C1 segment of cervical spinal cord (tissue), 14 donors: ENCODE measurements at places on chromosomes 3 and 15.
A peak's percentile ranks its signal among the peaks of the same experiment; 100 is the strongest.

GRCh38 chr15:42056934-42057798 is 36.3 kb upstream of the PLA2G4E start:
- peak; percentile 42 for DNase-seq

DNA sequence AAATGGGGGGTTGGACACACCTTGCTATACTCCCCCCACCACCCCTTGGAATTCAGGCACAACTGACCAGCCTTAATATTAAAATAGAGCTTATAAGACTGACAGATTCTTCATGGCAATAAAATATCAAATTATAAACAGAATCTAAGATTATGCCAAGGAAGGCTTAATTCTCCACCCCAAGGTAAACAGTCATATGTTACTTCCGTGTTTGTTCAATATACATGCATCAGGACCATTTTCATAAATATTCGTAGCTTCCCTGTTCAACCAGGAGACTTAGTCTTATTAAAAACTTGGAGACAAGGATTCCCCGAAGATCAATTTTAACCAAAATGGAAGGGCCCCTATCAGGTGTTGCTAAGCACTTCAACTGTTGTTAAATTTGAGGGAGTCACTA is 13.3 kb upstream of the EHHADH start:
- no peak for DNase-seq

DNA sequence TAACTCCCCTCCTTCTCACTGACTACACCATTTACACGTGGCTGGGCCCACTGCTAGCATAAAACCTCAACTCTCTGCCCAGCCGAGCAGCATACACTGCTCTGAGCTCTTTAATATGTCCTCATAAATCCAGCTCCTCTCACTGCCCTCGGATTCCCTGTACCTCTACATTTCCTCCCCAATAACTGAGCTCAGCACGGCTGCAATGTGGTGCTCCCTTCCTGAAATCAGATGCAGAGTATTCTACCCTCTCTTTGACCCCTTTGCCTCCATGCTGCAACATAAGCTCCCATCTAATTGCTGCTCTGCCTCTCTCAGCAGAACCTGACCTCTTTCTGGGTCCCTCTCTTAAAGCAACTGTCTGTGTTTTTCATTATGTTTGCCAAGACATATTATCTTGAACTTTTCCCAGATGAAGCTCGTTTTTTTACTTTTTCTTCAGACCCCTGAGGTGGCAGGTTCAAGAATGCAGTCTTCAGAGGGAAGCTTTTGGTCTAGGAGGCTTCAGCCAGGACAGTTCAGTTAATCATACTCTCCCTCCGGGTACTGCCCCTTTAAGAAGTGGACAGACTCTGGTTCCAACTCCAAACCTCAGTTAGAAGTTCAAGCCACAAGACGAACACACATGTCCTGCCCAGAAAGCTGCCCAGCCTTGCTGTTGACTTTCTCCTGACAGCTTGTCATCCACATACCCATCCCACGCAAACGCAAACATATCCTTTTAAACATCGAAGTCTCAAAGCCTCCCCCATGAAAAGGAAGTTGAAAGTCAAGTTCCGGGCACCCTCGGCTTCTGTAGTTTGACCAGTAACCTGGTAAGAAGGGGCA is 81.1 kb upstream of the NEO1 start:
- no peak for DNase-seq

- DNase-seq = no peak
These were observed 612 bp downstream of the UBA5 start for GRCh38 chr3:132660811-132661070.

DNA sequence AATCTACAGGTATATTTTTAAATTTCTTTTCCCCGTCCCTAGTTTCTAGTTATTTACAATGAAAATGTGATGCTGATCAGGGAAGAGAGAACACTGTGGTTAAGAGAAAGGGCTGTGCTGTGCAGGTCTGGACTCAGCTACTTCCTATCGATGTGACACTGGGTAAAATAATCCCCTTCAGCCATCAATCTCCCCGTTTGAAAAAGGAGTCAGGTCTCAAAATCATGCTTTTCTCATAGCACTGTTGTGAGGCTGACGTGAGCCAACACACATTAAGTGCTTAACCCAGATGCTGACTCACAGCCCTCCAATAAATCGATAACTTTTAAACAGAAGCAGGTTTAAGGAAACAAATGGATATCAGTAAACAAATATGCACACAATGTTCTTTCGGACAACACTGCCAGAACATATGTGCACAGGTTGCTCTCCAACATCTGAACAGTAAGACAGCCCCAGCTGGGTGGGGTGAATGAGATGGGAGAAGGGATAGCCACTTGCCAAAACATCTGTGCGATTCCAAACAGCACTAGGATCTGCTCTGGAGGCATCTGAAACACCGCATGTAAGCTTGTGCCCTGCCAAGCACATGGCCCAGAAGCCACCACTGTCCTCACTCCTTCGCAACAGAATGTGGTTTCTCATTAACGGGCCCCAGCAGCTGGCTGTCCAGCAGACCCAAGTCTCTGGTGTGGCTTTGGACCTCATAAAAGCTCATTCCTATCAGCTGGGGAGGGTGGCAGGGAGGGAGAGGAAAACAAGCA is 143.2 kb upstream of the PRICKLE2 start:
- DNase-seq = no peak

- DNase-seq = no peak
These were observed 38.5 kb downstream of the SCN11A start for GRCh38 chr3:39013289-39013688.

GRCh38 chr3:154598166-154598565 is 168.2 kb upstream of the GPR149 start:
- no peak for DNase-seq

DNA sequence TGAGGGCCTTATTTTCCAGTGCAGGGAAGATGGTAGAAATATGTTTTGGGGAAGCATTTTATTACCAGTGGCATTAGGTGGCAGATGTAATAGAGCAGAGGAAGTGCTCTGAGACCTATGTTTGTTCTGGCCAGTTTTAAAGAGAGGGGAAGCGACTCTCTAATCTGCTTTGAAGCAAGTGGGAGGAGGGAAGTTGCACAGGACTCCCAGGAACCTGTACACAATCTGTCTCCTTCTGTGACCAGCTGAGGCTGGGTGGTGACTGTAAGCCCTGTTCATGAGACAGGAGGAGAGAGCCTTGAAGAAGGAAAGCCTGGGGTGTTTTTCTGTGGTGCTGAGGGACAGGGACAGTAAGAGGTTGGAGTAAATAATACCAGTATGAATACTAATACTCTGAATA is 60.5 kb downstream of the LPP start:
- DNase-seq = no peak

DNA sequence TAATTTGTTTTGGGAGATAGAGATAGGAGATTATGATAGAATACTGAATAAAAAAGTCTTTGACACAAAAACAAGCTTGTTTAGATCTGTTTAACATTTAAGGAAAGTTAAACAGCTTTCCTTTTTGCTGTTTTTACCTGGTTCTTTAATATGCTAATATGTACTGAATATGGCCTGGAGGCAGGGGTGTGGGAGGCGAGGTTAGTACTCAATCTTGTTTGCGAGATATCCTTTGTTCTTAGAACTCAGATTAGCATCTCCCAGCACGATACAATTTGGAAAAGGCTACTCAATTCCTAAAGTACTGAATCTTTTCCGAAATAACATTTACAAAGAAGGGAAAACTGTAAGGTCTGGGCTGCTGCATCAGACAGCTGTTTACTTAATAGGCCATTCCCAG is 40.8 kb upstream of the ST3GAL6 start:
- no peak for DNase-seq

- DNase-seq = no peak
These were observed 5.0 kb downstream of the FAM219B start for GRCh38 chr15:74901612-74902063.

DNA sequence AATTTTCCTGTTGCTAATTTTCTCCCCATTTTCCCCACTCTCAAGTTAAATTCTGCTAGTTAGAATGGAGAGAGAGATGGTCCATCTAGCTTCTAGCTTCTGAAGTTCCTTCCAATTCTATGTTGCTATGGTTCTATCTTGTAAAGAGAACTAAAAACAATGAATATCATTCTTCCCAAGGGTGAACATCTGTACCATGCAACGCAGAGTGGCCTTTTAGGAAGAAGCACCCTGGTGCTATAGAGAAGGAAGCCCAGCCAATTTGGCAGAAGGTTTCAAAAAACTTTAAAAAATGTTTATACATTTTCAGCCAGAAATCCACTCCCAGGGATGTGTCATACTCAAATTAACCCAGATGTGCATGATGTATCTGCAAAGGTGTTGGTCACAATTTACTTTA is 149.1 kb downstream of the SEMA6D start:
- no peak for DNase-seq

- no peak for DNase-seq
These were observed 1.4 kb downstream of the SETD5 start for GRCh38 chr3:9398700-9399336.

GRCh38 chr3:192907784-192908183 is 9.9 kb downstream of the MB21D2 start:
- no peak for DNase-seq

- no peak for DNase-seq
These were observed 62.8 kb upstream of the C3orf80 start for GRCh38 chr3:160162440-160162839.

DNA sequence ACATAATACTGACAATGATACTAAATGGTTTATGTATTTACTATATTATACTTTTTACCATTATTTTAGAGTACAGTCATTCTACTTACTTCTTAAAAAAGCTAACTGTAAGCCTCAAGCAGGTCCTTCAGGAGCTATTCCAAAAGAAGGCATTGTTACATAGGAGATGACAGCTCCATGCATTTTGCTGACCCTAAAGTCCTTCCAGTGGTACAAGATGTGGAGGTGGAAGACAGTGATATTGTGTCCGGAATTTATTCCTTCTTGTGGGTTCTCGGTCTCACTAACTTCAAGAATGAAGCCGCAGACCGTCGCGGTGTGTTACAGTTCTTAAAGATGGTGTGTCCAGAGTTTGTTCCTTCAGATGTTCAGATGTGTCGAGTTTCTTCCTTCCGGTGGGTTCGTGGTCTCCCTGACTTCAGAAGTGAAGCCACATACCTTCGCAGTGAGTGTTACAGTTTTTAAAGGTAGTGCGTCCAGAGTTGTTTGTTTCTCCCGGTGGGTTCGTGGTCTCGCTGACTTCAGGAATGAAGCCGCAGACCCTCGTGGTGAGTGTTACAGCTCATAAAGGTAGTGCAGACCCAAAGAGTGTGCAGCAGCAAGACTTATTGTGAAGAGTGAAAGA is 20.9 kb downstream of the AVEN start:
- no peak for DNase-seq

GRCh38 chr15:77834276-77834990 is 201.7 kb upstream of the LINGO1 start:
- DNase-seq = no peak

DNA sequence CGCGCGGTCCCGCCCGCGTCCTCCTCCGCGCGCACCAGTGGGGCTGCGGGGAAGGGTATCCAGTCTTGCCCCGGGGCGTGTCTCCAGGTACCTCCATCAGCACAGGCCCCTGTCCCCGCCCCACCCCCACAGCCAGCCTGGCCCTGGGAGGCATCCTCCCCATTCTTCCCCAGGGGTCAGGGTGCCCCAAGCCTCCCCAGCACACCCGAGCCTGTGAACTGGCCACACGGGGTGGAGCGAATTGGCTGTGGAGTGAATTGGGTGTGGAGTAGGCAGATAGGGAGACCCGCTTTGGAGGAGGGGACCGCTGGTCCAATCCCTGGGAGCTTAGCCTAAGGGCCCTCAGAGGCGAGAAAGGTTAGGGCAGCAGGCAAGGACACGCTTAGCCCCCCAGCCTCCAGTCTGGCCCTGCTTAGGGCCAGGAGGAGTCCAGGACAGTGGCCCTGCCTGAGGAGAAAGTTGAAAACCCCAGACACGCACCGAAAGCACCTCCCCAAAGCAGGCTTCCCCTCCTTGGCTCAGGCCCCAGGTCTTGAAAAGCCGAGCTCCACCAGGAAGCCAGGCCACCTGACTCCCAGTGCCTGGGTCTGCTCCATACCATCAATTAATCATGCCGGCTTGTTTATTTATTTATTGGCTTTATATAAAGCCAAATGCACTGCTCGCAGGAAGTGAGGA is 107.7 kb upstream of the SLC6A11 start:
- DNase-seq = no peak

DNA sequence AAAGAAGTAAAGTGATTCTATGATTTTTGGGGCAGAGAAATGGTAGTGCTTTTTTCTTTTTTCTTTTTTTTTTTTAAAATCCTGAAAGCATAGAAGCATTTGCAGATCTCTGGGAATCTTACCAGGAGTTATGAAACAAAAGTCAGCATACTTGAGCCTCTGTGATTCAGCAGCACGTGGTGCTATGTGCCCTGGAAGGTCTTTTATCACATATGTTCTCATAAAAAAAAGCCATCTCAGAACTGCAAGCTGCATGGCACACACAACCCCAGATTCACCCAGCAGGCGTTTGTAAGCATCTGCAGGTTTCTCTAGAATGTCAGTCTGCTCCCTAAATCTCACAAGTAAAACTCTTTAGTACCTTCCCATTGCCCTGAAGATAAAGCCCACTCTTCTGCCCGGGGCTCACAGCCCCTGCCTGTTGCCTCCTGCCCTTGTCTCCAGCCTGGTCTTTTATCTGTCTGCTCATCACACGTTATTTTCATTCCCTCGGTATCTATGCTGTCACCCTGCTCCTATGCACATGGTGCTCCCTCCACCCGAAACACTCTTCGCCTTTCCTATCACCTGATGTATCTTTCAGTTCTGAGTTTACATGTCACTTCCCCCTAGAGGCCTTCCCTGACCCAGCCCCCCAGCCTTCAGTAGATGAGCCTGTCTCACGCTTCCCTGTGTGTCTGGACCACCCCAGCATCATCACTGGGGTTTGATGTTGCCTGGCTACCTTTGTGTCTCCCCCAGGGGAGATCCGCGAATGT is 72.4 kb downstream of the CHDH start:
- DNase-seq = no peak

GRCh38 chr3:188326968-188327367 is 173.0 kb downstream of the LPP start:
- no peak for DNase-seq

DNA sequence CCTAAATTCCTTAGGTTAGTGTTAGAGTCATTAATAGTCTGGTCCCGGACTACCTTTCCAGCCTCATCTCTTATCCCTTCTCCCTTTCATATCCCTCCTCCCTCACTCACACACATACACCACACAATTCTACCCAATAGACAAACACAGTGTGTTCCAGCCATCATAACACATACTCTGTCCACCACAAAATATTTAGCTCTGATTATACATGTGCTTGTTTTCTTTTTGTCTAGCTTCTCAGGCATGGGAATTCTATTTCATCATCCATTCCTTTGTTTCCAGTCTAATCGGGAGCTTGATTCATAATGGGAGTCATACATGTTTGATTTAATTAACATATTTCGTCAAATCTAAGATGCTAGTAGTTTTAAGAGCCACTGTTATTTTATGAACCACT is 161.8 kb upstream of the BFSP2 start:
- no peak for DNase-seq

- no peak for DNase-seq
These were observed 340.8 kb upstream of the CTDSPL start for GRCh38 chr3:37520907-37521341.

- no peak for DNase-seq
These were observed 585.8 kb downstream of the NLGN1 start for GRCh38 chr3:173983343-173983742.

DNA sequence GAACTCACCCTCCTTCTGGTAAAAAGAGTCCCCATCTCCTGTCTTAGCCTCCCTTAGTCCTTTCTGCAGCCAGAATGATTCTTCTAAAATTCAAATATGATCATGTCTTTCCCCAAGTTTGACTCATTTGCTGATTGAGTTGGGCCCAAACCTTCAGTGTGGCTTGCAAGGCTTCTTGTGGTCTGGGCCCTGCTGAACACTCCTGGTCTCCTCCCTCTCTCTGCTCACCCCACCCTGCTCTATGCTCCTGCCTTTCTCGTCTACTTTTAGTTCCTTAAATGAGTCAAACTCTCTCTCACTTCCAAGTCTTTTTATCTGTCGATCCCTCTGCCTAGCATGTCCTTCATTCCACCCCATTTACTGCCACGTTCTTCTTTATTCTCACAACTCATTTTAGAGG is 72.6 kb downstream of the CCR1 start:
- DNase-seq = no peak
